Stimulated activated CD4-positive, alpha-beta T cell treated with anti-CD3 and anti-CD28 coated beads, Interleukin-12 subunit alpha, Interleukin-12 subunit beta, amount 100 ng/mL, for 4 hours (primary cell): ENCODE measurements at places on chromosomes 5 and 9.

GRCh38 chr5:133610489-133611356 is 1.6 kb downstream of the FSTL4 start:
- peak; percentile 40 for DNase-seq

DNA sequence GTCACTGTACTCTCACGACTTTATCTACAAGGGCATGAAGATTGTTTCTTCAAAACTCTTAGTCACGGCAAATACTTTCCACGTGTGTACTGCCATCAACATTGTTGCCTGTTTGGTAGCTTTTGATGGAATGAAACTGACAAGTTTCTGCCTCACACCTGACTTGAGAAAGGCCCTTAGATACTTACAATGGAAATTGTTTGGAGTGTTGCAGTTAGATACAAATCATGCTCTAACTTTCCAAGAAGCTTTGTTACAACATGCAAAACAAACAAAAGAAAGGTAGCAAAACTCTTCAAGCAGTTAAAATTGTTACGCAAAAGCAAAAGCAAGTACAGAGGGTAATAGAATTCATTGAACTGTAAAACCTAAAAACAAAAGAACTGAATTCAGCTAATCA is 91.1 kb upstream of the TLE4 start:
- no peak for DNase-seq

DNA sequence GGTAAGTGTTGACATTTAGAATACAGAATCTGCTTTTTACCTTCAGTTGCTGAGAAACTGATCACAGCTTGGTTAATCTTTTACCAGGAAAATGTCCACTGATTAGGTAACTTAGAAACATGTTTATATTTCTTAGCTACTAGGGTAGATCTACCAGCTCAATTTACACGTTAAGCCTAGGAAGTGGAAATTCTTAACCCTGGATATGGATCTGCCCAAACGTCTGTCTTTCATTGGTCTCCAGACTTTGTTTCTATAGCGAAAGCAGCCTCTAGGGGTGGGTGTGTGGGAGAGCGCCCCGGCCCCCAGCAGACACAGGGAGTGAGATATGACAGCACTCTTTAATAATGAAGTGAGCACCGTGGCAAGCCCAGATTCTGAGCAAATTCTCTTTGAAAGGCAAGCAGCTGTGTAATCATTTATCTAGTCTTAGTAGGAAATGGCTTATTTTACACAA is 141.6 kb upstream of the ZNF608 start:
- no peak for DNase-seq

DNA sequence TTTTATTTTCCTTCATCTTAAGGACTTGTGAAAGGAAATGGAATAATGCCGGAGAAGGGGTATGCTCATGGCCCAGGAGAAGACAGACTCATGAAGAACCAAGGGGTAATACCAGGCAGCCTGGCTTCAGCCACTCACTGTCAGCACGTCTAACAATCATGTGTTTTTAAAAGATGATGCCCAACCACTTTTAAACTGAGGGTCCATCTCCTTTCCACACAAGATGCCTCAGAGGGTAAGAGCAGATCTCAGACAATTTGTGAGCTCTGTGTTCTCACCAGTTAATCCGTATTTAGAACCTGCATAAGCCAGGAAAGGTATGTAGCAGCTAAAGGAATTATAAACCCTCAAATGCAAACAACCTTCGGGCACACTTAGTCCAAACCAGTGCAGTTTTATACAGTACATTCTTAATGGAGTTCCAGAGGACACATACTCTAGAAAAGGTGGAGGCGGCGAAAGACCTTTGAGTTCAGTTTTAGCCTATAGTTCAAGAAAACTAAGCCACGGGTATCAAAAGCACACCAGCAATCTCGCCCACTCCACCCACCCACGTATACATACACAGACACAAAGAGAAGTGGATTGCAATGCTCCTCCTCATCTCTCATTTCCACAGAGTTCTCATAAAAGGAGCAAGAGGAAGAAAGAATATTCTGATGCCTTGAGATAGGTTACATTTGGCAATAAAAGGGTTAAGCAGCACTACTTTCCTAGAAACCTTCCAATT is 2.6 kb downstream of the DIAPH1 start:
- no peak for DNase-seq

DNA sequence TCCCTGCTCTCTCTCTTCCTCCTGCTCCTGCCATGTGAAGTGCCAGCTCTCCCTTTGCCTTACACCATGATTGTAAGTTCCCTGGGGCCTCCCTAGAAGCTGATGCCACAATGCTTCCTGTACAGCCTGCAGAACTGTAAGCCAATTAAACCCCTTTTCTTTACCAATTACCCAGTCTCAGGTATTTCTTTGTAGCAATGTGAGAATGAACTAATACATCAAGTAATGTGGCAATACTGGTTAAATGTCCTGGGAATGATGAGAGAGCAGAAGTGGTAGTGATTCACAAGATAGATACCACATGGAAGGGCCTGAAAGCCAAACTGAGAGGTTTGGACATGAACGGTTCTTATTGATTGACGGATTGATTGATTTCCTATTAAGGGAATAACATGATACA is 62.6 kb upstream of the IL12B start:
- no peak for DNase-seq

GRCh38 chr5:92401-93220 is 643 bp downstream of the PLEKHG4B start:
- no peak for DNase-seq

DNA sequence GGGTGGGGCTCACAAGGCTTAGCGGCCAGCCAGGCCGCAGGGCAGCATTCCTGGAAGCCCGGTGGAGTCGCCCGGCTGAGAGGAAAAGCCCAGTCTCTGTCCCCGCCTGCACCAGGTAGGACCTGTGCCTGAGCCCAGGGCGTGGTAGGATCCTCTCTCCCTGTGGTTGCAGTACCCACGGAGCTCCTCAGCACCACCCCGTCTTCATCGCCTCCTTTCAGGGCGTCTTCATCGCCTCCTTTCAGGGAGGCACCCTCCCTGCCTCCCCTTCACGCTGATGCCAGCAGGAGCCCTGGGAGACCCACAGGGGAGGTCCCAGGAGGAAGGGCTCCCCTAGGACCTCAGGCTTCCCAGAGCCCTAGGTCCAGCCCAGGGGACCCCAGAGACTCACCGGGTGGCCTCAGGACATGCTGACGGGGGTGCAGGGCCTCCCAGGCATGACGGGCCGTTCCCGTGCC is 53.3 kb upstream of the NOTCH1 start:
- no peak for DNase-seq

DNA sequence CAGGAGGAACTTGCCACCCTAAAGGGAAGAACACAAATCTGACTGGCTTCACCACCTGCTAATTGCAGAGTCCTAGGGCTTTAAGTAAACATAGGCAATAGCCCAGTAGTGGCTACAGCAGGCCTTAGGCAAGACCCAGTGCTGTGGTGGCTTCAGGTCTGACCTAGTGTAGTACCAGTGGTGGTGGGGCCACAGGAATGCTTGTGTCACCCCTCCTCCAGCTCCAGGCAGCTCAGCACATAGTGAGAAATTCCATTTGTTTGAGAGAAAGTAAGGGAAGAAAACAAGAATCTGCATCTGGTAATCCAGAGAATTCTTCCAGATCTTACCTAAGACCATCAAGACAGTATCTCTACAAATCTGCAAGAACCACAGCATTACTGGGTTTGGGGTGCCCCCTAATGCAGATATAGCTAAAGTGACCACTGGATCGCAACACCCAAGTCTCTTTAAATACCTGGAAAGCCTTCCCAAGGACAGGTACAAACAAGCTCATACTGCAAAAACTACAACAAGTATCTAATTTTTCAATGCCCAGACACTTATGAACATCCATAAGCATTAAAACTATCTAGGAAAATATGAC is 102.6 kb upstream of the TRPM3 start:
- no peak for DNase-seq

- DNase-seq: no peak
These were observed 12.2 kb downstream of the LCN12 start for GRCh38 chr9:136964171-136964689.

DNA sequence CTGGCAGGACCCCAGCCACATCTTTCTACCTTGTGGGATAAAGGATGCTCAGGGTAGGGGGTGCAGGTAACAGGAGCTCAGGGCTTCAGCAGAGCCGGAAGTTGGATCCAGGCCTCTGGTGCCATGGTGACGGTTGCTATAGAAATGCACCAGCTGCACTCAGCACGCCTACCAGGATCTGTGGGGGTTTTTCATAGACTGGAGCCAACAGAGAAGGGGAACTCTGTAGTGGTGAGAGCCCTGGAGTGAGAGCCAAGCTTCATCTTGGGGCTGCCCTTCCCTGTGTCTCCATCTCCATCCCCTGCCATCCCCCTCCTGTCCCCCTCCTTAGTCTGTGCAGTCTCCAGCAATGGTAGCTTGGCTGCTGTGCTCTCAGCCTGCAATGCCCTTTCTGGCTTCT is 27.5 kb upstream of the BOD1 start:
- DNase-seq: no peak
